Fibroblast of skin of left quadriceps (primary cell): ENCODE measurements at places on chromosomes 12 and 14.

- DNase-seq, result no peak
Observed at GRCh38 chr12:117347588-117347987, 13.8 kb downstream of the NOS1 start.

- DNase-seq, result no peak
Observed at GRCh38 chr14:35766700-35767082, 42.4 kb downstream of the RALGAPA1 start.

- peak; percentile 12 for DNase-seq
Observed at GRCh38 chr12:107635139-107635538, 50.5 kb upstream of the PWP1 start.

GRCh38 chr12:113232840-113233585, 11.7 kb downstream of the TPCN1 start:
- DNase-seq, result no peak

GRCh38 chr12:65443038-65443437, 164.6 kb downstream of the MSRB3 start:
- DNase-seq, result no peak

GRCh38 chr12:54879579-54879978, 25.3 kb downstream of the MUCL1 start:
- no peak for DNase-seq

DNA sequence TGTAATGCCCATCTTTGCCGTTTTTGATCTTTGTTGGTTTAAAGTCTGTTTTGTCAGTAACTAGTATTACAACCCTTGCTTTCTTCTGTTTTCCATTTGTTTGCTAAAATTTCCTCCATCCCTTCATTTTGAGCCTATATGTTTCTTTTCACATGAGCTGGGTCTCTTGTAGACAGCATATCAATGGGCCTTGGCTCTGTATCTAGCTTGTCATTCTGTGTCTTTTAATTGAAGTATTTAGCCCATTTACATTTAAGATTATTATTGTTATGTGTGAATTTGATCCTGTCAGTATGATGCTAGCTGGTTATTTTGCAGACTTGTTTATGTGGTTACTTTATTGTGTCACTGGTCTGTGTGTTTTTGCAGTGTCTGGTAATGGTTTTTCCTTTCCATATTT, 913.2 kb downstream of the TRHDE start:
- no peak for DNase-seq

DNA sequence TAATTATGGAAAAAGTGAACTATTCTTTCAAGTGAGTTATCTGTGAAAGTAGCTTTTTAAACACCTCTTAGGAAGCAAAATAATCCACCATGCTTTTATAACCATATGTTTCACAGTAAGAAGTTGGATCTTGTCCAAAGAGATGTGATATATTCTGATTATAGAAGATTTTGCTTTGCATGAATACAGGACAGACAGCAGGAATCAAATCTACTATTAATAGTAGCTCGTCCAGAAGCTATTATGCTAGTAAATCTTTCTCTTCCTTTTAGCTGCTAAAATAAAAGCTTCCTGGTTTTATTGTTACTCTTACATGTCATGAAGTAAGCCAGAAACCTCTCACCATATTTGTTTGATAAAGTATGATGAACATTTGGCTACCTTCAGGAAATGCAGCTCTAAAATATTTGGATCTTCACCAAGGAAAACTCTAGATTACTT, 257.0 kb downstream of the IPO8 start:
- DNase-seq, result no peak

DNA sequence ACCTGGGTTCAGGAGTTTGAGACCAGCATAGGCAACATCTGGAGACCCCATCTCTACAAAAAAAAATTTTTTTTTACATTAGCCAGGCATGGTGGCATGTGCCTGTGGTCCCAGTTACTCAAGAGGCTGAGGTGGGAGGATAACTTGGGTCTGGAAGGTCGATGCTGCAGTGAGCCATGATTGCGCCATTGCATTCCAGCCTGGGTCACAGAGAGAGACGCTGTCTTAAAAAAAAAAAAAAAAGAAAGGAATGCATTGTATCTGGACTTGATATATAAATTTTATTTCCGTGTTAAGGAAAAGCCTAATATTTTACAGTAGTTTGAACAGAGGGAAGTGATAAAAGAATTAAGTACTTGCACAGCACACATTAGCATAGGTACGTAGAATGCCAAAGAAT, 97.2 kb downstream of the ZC3H14 start:
- peak; percentile 7 for DNase-seq

- peak; percentile 72 for DNase-seq
Observed at GRCh38 chr12:108597559-108598471, at the start of gene TMEM119. TMEM119 (minus strand) TSS chr12:108598084; CDS start chr12:108592383, 5,701 bp downstream.

DNA sequence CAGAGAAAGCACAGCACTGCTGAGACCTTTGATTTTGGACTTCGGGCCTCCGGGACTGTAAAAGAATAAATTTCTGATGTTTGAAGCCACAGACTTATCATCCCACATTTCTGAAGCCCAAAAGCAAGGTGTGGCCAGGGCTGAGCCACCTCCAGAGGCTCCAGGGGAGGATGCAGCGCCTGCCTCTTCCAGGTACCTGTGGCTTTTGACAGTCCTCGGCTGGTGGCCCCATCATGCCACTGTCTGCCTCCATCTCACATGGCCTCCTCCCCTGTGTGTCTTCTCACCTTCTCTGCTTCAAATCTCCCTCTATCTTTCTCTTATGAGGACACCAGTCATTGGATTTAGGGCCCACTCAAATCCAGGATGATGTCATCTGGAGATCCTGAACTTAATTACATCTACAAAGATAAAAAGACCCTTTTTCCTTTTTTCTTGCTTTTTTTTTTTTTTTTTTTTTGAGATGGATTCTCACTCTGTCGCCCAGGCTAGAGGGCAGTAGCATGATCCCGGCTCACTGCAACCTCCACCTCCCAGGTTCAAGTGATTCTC, 15.4 kb downstream of the GSC start:
- DNase-seq, result no peak

- peak; percentile 33 for DNase-seq
Observed at GRCh38 chr12:11500188-11500860, 105.0 kb upstream of the PRB2 start.

GRCh38 chr12:87344699-87345098, 684.5 kb downstream of the C12orf50 start:
- no peak for DNase-seq

- no peak for DNase-seq
Observed at GRCh38 chr14:45906257-45906656, 653.3 kb upstream of the MIS18BP1 start.

GRCh38 chr12:94235848-94236247, 87.5 kb downstream of the PLXNC1 start:
- DNase-seq, result no peak

DNA sequence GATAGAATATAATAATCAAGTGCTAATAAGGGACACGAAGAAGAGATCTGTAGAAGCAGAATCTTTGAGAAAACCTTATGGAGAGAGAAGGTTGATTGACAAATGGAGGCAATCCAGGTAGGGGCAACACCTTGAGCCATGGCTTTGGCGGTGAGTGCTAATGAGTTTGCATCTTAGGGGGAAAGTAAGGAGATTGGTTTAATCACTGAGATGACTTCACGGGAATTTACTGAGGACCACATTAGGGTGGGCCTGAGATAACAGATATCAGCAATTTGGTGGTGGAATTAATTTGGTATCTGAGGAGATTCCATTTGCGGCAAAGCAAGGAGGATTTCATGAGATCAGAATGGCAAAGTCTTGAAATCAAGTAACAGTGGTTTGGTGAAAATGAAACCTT, 1.8 kb upstream of the LARP4 start:
- DNase-seq, result no peak

- no peak for DNase-seq
Observed at GRCh38 chr14:29043737-29044136, 277.1 kb downstream of the FOXG1 start.

DNA sequence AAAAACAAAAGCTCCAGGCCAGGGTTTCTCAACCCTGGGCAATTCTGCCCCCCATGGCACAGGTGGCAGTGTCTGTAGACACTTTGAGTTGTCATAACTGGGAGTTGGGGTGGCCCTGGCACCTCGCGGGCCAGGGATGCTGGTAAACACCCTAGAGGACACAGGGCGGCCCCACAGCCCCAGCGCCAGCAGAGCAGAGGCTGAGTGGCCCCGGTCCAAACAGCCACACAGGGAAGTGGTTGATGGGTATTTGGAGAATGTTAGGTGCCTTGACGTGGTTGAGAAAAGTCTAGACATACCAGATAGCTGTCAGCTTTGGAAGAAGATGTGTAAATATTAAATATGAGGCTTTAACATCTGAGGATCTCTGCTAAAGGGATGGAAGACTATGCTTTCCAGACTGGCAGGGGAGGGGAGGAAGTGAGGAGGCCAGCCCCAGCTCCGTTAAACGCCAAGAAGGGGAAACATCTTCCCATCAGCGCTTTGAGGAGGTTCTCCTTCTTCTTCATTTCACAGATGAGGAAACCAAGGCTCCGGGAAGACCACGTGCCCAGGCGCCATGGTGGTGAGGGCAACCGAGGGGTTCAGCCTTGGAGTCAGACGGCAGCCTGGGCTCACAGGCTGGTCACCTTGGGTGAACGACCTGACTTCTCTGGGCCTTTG, 103.7 kb downstream of the SCARB1 start:
- DNase-seq, result no peak

- no peak for DNase-seq
Observed at GRCh38 chr14:102264355-102264754, 40.6 kb downstream of the MOK start.

GRCh38 chr12:62760779-62761178, 174.2 kb downstream of the PPM1H start:
- no peak for DNase-seq

GRCh38 chr14:68986926-68987652, 8.0 kb upstream of the ACTN1 start:
- DNase-seq, result no peak

DNA sequence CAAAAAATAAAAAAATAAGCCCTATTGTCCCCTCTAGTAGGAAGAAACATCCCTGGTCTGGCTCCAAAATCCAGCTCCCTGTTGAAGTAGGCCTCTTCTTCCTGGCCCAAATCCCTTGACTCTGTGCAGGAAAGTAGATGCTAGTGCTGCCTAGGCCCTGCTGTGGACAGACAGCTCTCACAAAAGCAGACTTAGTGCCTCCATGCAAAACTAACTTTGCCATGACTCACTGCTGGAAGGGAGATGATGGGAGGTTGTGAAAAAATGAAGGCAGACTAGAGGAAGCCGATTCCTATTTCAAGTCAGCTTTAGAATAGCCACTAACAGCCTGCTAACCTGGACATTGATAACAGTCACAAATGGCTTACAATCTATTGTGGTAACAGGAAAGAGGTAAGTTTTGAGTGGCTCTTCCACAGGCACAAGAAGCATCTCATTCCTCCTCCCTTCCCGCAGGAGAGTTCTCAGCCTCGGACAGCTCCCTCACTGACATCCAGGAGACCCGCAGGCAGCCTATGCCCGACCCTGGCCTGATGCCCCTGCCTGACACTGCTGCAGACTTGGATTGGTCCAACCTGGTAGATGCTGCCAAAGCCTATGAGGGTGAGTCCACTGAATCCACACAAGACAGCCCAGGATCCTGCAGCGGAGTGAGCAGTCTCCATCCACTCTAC, 198.9 kb upstream of the RGS6 start:
- peak; percentile 39 for DNase-seq

- no peak for DNase-seq
Observed at GRCh38 chr14:22668863-22669262, 24.7 kb upstream of the OR6J1 start.

DNA sequence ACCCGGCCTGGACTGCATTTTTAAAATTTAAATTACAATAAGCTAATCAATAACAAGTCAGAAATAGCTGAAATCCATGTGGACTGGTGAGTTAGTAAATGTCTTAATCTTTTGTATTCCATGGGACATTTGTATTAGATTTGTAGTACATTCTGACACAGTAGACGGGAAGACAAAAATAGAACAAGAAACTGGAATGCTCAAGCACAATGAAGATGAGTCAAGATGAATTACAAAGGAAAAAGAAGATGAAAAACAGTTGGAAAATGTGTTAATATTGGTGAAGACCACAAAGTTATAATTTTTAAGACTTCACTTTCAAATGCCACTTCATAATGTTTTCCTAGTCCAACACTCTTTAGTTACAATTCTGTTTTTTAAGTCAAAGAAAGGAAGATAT, 97.8 kb upstream of the FERMT2 start:
- DNase-seq, result no peak

DNA sequence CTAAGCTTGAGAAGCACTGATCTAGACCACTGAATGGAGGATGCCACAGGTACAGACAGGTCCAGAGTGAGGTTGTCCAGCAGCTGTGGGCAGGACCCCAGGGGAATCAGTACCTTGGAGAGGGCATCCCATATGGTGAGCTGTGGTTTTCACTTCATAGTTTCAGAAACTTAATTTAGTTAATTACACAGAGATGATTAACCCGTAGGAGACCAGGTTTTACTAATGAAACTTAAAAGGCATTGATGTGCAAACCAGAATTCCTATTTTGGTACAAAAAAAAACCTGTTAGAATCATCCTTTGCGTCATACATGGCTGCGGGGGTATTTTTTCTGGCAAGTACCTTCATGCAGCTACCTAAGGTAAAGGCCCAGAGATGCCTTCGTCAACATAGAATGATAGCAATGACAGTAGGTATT, 159.3 kb downstream of the DACT1 start:
- no peak for DNase-seq

DNA sequence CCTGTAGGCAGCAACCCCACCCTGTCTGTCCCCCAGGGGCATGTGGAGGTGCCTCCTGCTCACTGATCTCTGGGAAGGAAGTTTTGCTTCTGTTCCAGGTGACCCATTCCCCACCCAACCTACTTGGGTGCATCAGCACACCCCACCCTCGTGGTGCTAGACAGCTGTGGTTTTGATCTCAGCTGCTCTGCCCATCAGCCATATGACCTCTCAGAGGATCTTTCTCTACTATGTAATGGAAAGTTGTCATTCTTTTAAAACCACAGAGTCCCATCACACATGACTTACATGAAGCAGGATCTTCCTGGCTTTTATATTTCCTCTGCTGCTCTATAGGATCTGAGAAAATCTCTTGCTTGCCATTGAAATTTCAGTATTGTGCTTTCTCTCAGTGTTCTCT, 13.5 kb upstream of the KRT82 start:
- no peak for DNase-seq
